ENCODE measurements at places on chromosomes 7 and 10. TPM values are rescaled to one million over a fixed set of nuclear protein-coding genes. Genes with fewer than 3 reads are reported as not detected.

Gene ZCCHC24
- polyA plus RNA-seq, result 3.9 TPM

Gene TFAM
- 34.0 TPM for polyA plus RNA-seq

Gene GJD4
- polyA plus RNA-seq, result not detected

Gene PAPOLB
- polyA plus RNA-seq, result 0.02 TPM

Gene CADPS2
- polyA plus RNA-seq, result 8.9 TPM

Gene SLC13A1
- polyA plus RNA-seq, result not detected

Gene ACTR3C
- polyA plus RNA-seq, result 1.5 TPM

Gene IFIT1B
- polyA plus RNA-seq, result not detected

Gene NEUROD6
- polyA plus RNA-seq, result not detected

Gene CLDN15
- polyA plus RNA-seq, result 7.6 TPM

Gene ERCC6
- 4.1 TPM for polyA plus RNA-seq

Gene PPP1R3C
- 1.3 TPM for polyA plus RNA-seq

Gene OR2A2
- polyA plus RNA-seq, result not detected

Gene KCNH2
- 15.0 TPM for polyA plus RNA-seq

Gene TMEM236
- 0.02 TPM for polyA plus RNA-seq

Gene PPP1R17
- 1.5 TPM for polyA plus RNA-seq

Gene CHCHD3
- 42.9 TPM for polyA plus RNA-seq

Gene GSTO2
- polyA plus RNA-seq, result 34.0 TPM

Gene SRGN
- polyA plus RNA-seq, result not detected

Gene CYP3A7
- not detected for polyA plus RNA-seq

Gene TSPAN15
- 20.9 TPM for polyA plus RNA-seq

Gene OR2A42
- polyA plus RNA-seq, result 0.09 TPM

Gene TAS2R41
- polyA plus RNA-seq, result not detected

Gene PLCE1
- polyA plus RNA-seq, result 0.06 TPM

Gene PBLD
- 0.56 TPM for polyA plus RNA-seq

Gene GPR15LG
- not detected for polyA plus RNA-seq

Gene MINDY4
- 1.3 TPM for polyA plus RNA-seq

Gene MSMB
- not detected for polyA plus RNA-seq

Gene DOCK1
- polyA plus RNA-seq, result 11.6 TPM

Gene PLEKHS1
- polyA plus RNA-seq, result not detected

Gene CRYGN
- polyA plus RNA-seq, result 0.98 TPM

Gene LRIT1
- polyA plus RNA-seq, result 0.03 TPM

Gene ENO4
- polyA plus RNA-seq, result 0.33 TPM

Gene SUMF2
- polyA plus RNA-seq, result 39.8 TPM

Gene MEOX2
- polyA plus RNA-seq, result 0.05 TPM

Gene FKBP14
- polyA plus RNA-seq, result 2.2 TPM

Gene TFEC
- not detected for polyA plus RNA-seq

Gene MUC12
- 16.2 TPM for polyA plus RNA-seq

Gene HABP2
- polyA plus RNA-seq, result not detected

Gene PNLIPRP2
- polyA plus RNA-seq, result 0.11 TPM

Gene TFR2
- polyA plus RNA-seq, result 6.0 TPM

Gene TMEM139
- 6.7 TPM for polyA plus RNA-seq

Gene NAT16
- polyA plus RNA-seq, result 0.26 TPM

Gene RASA4B
- polyA plus RNA-seq, result 8.3 TPM

Data from H1 (cell line).